ENCODE measurements at places on chromosomes 13 and 19.

GRCh38 chr13:113020323-113021080 is 51.5 kb downstream of the MCF2L start:
- no peak for DNase-seq

GRCh38 chr13:99505814-99506269 is 4.6 kb downstream of the TM9SF2 start:
- DNase-seq: peak; percentile 18

- no peak for DNase-seq
These were observed 3.5 kb downstream of the LRP3 start for GRCh38 chr19:33197591-33198000.

DNA sequence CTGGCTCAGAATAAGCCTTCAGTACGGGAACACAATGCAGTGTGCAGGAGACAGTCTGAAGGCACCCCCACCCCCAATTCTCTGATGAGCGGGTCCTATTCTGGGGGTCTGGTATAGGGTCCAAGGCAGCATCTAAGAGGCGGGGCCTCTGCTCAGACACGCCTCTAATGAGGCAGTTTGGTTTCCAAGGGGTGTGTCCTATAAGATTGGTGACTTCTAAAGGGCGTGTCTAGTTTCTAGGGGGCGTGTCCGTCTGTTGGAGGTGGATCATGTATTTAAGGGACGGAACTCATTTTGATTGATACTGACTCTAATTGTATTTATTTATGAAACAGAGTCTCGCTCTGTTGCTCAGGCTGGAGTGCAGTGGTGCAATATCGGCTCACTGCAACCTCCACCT is 8.7 kb downstream of the FIZ1 start:
- no peak for DNase-seq

GRCh38 chr13:48560657-48561337 is 27.9 kb upstream of the RCBTB2 start:
- no peak for DNase-seq

DNA sequence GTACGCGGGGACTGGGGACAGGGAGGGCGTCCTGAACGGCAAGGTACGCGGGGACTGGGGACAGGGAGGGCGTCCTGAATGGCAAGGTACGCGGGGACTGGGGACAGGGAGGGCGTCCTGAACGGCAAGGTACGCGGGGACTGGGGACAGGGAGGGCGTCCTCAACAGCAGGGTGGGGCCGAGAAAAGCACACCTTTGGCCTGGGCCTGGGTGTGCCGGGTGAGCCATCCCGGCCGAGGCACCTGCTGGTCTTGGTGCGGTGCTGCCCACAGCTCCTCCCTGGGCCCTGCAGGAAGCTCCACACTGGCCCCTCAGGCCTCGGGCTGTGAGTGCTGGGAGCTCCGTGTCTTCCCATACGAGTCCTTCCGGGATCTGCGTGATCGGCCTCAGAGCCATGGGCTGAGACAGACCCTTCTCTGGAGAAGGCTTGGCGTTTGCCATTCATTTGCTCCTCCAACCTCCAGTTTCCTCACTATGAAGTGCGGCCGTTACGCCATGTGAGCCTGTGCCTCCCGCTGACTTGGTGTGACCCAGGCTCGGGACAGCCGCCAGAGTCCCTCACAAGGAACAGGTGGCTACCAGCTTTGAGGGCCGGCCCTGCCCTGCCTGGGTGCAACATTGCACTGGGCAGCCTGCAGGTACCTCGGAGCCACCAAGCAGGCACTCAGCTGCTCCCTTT is 7.8 kb upstream of the ZNF554 start:
- DNase-seq: no peak

Data from fibroblast of skin of back (primary cell).